ENCODE measurements at places on chromosomes 1 and 21. TPM values are rescaled to one million over a fixed set of nuclear protein-coding genes. Genes with fewer than 3 reads are reported as not detected.

The ADCY10 gene
- 0.49 TPM for total RNA-seq

The TEX38 gene
- total RNA-seq: not detected

The GNG5 gene
- 95.5 TPM for total RNA-seq

The SLC6A17 gene
- under 0.01 TPM for total RNA-seq

The RYR2 gene
- 0.16 TPM for total RNA-seq

The PHLDA3 gene
- total RNA-seq: 350 TPM

The RNF186 gene
- total RNA-seq: not detected

The CPTP gene
- 8.8 TPM for total RNA-seq

The EPS8L3 gene
- total RNA-seq: not detected

The HMCN1 gene
- 13.4 TPM for total RNA-seq

The SUSD4 gene
- not detected for total RNA-seq

The ZNF684 gene
- total RNA-seq: 2.9 TPM

The TNFRSF9 gene
- not detected for total RNA-seq

The NMNAT2 gene
- 4.5 TPM for total RNA-seq

The PLA2G4A gene
- 9.4 TPM for total RNA-seq

The LIPI gene
- not detected for total RNA-seq

The NPHS2 gene
- not detected for total RNA-seq

The DMRTA2 gene
- not detected for total RNA-seq

The ZFP69 gene
- 2.2 TPM for total RNA-seq

All from subcutaneous adipose tissue (tissue), 4 donors.